ENCODE measurements at places on chromosomes 4 and X.

- DNase-seq, result peak; percentile 5
Measured at GRCh38 chrX:11558972-11559371, 106.7 kb downstream of the ARHGAP6 start.

- no peak for DNase-seq
Measured at GRCh38 chr4:157804986-157805385, 367.8 kb downstream of the GASK1B start.

DNA sequence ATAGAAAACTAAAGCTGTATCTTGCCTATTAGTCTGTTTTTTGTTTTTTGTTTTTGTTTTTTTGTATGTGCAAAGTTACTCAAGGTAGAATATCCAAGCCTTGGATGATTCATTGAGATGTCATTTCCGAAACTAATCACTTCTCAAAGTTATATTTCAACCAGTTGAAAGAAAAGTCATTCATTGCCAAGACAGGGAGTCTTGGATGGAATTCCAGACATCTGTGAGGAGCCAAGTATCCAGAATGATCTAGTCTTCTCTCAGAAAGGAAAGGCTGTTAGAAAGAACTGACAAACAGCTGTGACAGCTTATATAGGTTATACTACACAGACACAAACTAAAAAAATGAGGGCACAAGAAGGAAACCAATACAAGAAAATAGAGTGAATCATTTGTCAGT is 141.1 kb upstream of the NDST3 start:
- no peak for DNase-seq

- DNase-seq, result no peak
Measured at GRCh38 chrX:46327566-46328115, 217.6 kb downstream of the ZNF674 start.

- no peak for DNase-seq
Measured at GRCh38 chr4:36004204-36004851, 240.0 kb downstream of the ARAP2 start.
